Ovary (tissue), 10 donors: ENCODE measurements at places on chromosomes 7 and 10. TPM values are rescaled to one million over a fixed set of nuclear protein-coding genes. Genes with fewer than 3 reads are reported as not detected.

DNA sequence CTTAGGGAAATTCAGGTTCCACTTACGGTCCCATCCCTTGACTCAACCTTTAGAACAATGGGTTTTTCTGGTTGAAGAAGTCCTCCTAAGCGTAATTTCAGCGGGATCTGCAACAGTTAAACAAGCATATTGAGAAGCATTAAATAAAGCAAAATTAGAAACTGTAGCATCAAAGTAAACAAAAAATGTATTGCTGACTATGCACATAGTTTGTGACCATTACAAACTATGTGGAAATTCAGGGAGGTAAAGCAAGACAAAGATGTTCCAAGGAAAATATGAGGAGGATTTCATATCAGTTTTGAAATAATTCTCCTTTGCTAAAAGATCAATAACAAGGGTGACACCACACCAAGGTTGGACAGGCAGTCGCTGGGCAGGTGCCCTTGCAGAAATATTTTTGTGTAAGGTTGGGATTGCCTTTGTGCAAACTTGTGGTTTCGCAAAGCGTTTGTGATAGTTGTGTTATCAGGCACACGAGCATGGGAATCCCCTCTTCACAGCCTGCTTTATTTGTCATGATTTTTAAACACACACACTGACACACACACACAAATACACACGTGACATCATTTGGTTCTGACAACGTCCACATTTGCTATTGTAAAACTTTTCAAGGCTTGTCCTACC is 5.4 kb upstream of the CYP3A5 start:
- DNase-seq: no peak

DNA sequence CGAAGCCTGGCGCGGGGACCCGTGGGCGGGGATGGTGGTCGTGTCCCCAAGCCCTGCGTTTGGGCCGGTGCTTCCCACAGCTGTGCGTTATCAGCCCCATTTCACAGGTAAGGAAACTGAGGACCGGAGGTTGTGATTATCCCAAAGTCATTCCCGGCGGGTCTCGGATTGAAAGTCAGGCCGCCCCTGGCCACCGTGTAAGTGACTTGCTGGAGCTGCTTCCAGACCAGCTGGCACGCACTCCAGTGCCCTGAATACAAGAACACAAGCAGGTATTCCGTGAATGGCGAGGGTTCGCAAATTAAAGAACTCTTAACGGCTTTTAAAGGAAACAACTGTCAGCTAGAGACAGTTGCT is 675 bp upstream of the ATE1 start:
- DNase-seq: no peak

- DNase-seq: no peak
Observed at GRCh38 chr7:131363719-131364118, 36.0 kb downstream of the MKLN1 start.

GRCh38 chr7:137846549-137846826 is 286 bp downstream of the DGKI start:
- DNase-seq: no peak

- DNase-seq: no peak
Observed at GRCh38 chr10:37467246-37467645, 341.8 kb downstream of the ANKRD30A start.

GRCh38 chr7:128962899-128963298 is 25.2 kb downstream of the IRF5 start:
- no peak for DNase-seq

- DNase-seq: no peak
Observed at GRCh38 chr7:82395147-82395546, 48.4 kb downstream of the CACNA2D1 start.

DNA sequence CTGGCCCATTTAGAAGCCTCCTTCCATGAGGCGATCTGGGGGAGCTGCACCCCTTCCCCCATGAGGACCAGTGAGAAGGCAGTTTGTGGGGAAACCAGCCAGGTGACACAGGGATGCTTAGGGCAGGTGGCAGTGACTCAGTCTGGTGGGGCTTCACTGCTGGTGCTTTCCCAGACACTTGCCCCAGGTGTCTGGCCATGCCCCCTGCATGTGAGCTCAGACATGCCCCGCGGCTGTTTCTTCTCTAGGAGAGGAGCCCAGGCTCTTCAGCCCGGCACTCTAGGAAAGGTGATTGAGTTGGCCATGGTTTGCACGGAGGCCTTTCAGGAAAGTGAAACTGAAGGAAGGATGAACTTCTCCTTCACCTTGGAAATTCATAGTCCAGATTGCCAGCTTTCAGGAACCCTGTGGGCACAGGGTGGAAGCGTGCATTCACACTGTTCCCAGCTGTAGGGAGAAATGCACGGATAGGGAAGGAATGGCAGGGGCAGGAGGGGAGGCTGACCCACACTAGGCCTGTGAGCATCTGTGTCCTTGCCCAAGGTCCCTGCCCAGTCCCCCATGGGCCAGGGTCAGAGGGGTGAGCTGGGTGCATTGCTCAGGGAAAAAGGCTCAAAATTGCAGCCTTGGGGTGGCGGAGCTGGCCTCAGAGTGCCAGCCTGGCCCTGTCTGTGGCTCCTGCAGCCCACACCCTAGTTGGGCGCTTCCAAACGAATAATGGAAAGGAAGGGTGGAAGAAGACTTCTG is 359.1 kb downstream of the GLRX3 start:
- no peak for DNase-seq

GRCh38 chr7:140350056-140350455 is 48.3 kb downstream of the SLC37A3 start:
- no peak for DNase-seq

- DNase-seq: no peak
Observed at GRCh38 chr10:110487411-110488331, 10.0 kb upstream of the DUSP5 start.

DNA sequence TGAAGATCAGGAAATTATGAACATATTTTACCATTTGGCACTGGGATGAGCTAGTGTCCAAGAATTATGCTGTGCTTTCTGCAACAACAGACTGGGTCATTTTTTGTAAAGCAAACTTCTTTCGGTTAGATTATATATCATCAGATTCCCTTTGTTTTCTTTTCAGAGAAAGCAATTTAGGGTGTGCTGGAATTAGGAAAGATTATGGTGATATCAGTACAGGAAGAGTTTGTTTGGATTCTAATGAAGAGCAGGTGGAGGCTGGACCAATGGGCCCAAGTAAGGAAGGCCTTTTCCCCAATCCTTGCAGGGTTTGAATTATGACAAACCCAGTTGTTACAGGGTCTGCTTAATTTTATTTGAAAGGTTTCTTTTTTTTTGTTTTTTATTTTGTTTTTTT is 1092.8 kb downstream of the KCNMA1 start:
- no peak for DNase-seq

DNA sequence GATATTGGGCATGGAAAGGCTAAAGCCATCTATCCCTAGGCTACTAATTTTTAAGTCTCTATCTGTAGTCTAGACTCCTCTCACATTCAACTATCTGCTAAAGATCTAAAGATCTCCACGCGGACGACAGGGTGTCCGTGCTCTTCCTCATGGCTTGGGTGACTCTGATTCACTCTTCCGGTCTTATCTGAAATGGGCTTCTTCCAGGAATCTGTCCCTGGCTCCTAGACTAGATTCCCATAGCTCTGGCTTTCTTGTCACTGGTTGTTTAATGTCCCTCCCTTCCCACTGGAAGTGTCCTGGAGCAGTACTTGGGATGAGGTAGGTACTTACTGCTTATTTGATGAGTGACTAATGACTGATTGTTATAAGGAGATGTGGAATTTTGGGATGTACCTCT is 62.0 kb upstream of the PODXL start:
- DNase-seq: no peak

DNA sequence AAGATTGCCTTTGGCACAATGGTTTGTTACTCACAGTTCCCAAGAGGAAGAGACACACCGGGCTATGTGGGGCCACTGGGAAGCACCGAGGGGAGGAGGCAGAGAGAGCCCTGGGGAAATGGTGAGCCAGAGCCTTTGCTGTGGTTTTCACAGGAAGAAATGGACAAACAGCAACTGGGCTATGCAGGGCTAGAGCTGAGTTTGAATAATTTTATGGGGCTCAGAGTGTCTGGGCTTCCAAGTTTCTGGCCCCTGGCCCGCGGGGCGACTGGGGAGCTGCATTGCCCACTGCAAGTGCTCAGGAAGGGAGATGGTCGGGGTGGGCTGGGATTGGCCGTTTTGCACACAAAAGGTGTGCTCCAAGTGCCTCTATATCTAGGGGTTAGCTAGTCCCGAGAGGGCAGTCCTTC is 92.6 kb downstream of the CHST15 start:
- DNase-seq: peak; percentile 14

GRCh38 chr7:73864981-73865711 is 4.2 kb downstream of the TMEM270 start:
- DNase-seq: no peak

- peak; percentile 37 for DNase-seq
Observed at GRCh38 chr7:74324531-74325209, 35.5 kb downstream of the CLIP2 start.

- no peak for DNase-seq
Observed at GRCh38 chr7:154620141-154620755, 382.7 kb downstream of the PAXIP1 start.

DNA sequence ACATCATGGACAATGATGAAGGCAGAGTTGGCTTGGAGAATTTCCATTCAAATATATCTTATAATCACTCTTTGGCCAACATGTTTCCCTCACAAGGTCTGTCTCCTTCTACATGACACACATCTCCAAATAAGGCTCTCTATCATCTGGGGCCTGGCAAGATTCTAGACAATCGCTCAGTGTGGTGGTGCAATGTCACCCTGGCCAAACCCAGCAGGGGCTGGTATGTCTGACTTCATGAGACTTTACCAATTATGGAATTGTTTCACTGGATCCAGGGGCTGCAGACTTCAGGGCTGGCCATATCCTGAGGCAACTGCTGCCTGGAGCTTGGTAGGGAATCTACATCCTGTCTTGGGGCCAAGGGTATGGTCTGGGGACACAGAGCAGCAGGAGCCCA is 319.0 kb downstream of the PLXNA4 start:
- DNase-seq: no peak

- no peak for DNase-seq
Observed at GRCh38 chr10:15814565-15814964, 45.7 kb downstream of the MINDY3 start.

GRCh38 chr10:20287586-20287985 is 471.4 kb downstream of the PLXDC2 start:
- no peak for DNase-seq

GRCh38 chr10:121633056-121633455 is 34.8 kb upstream of the FGFR2 start:
- no peak for DNase-seq

- no peak for DNase-seq
Observed at GRCh38 chr10:22027364-22028238, 24.1 kb upstream of the DNAJC1 start.

DNA sequence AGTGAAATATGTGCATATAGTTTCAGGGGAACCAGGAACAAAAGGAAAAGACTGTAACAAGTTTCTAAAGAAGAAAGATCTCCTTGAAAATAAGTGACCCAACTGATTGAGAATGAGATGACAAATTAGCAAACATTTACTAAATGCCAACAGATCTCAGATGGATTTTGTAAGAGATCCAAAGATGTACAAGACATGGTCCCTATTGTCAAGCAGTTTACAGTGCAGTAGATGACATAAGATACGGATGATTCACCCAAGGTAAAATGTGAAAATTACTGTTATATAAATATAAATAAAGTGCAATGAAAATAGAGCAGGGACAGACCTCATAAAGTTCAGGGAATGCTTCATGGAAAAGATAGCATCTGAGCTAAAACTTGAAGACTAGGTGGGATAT is 121.5 kb upstream of the FZD1 start:
- no peak for DNase-seq

- DNase-seq: no peak
Observed at GRCh38 chr10:75655791-75656451, 224.5 kb downstream of the LRMDA start.

- DNase-seq: no peak
Observed at GRCh38 chr7:102044641-102044983, 227.2 kb downstream of the CUX1 start.

DNA sequence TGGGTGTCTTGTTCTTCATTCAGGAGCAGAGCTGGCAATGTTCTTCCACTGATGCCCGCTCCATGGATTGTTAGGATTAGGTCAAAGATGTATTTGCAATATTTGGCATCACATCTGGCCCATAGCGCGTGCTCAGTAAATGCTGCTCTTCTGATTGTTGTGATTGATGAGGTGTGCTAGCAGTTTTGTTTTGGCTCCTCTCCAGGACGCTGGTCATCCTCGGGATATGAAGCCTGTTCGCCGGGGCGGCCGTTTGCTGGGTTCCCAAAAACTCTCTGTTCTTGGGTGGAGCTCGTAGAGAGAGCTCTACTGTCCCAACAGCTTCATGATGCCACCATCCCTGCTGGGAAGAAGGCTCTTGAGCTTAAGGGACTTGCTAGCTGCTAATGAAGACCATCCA is 96.9 kb downstream of the XRCC2 start:
- DNase-seq: no peak

DNA sequence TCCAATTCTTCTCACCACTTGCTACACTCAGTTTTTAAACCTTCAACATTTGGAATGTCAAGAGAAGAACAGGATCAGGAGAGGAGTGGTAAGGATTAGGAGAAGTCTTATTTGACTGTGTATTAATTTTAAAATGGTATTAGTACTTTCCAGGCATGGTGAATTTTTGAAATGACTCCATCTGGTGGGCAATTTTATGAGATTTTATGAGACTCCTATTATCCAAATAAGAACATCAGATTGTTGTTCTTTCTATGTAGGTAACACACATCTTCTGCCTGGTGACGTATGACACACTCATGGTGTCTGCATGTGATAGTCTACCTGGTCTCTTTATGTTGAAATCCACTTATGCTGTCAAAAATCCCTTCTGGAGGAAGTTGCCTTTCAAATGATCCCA is 51.0 kb downstream of the SLC13A1 start:
- DNase-seq: no peak

DNA sequence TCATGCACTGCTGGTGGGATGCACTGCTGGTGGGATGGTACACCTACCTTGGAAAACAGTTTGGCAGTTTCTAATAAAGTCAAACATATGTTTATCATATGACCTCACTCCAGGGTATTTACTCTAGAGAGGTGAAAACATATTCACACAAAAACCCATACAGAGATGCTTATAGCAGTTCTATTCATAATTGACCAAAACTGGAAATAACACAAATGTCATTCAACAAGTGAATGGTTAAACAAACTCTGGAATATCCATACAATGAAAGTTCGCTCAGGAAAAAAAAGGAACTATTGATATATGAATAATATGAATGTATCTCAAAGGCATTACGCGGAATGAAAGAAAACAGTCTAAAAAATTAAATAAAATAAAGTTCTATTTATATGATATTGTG is 19.5 kb downstream of the CCDC71L start:
- no peak for DNase-seq

- no peak for DNase-seq
Observed at GRCh38 chr7:64504581-64505120, 58.2 kb downstream of the ZNF680 start.

- DNase-seq: no peak
Observed at GRCh38 chr10:124225029-124225466, 131.7 kb upstream of the CHST15 start.

Gene NXPH1
- not detected for total RNA-seq

Gene NKX2-3
- 0.18 TPM for total RNA-seq

Gene SNCG
- 15.4 TPM for total RNA-seq

Gene SLC37A3
- 41.5 TPM for total RNA-seq

Gene NPFFR1
- total RNA-seq: 0.20 TPM

Gene ATG9B
- 0.35 TPM for total RNA-seq
